ENCODE measurements at places on chromosomes 2 and 18. TPM values are rescaled to one million over a fixed set of nuclear protein-coding genes. Genes with fewer than 3 reads are reported as not detected.

Gene CAPN13
- total RNA-seq, result 9.2 TPM

Gene KLHL30
- total RNA-seq, result 5.7 TPM

Gene RPRM
- 0.16 TPM for total RNA-seq

Gene NR4A2
- 2.4 TPM for total RNA-seq

Gene MARCO
- total RNA-seq, result 4.6 TPM

Gene RBM43
- total RNA-seq, result 13.6 TPM

Gene SIX3
- total RNA-seq, result 0.16 TPM

Gene TYW5
- total RNA-seq, result 8.0 TPM

Gene CFAP221
- 58.7 TPM for total RNA-seq

Gene HOXD13
- not detected for total RNA-seq

Gene LIMS4
- total RNA-seq, result 2.9 TPM

Gene PSTPIP2
- total RNA-seq, result 11.1 TPM

Gene ALPG
- not detected for total RNA-seq

Gene LINC00305
- total RNA-seq, result not detected

Gene C2orf80
- not detected for total RNA-seq

Gene PAIP2B
- 9.3 TPM for total RNA-seq

Gene RBM44
- 0.72 TPM for total RNA-seq

Gene E2F6
- 12.7 TPM for total RNA-seq

Gene TUBA3E
- not detected for total RNA-seq

Gene B3GNT7
- total RNA-seq, result 9.3 TPM

Gene RTP5
- total RNA-seq, result 0.13 TPM

Gene TLX2
- total RNA-seq, result not detected

Gene THSD7B
- 0.85 TPM for total RNA-seq

Gene TSPYL6
- total RNA-seq, result not detected

Gene SPATA3
- total RNA-seq, result not detected

Gene IL1F10
- total RNA-seq, result not detected

Gene ACADL
- 21.1 TPM for total RNA-seq

Gene OTX1
- total RNA-seq, result not detected

Gene APCDD1
- 22.9 TPM for total RNA-seq

Gene NOL4
- 1.1 TPM for total RNA-seq

Gene OSR1
- 1.6 TPM for total RNA-seq

Gene CARF
- 12.6 TPM for total RNA-seq

Gene NT5C1B
- total RNA-seq, result not detected

Measured in kidney (tissue), 22 donors.